ENCODE measurements at places on chromosomes 5 and 9.

DNA sequence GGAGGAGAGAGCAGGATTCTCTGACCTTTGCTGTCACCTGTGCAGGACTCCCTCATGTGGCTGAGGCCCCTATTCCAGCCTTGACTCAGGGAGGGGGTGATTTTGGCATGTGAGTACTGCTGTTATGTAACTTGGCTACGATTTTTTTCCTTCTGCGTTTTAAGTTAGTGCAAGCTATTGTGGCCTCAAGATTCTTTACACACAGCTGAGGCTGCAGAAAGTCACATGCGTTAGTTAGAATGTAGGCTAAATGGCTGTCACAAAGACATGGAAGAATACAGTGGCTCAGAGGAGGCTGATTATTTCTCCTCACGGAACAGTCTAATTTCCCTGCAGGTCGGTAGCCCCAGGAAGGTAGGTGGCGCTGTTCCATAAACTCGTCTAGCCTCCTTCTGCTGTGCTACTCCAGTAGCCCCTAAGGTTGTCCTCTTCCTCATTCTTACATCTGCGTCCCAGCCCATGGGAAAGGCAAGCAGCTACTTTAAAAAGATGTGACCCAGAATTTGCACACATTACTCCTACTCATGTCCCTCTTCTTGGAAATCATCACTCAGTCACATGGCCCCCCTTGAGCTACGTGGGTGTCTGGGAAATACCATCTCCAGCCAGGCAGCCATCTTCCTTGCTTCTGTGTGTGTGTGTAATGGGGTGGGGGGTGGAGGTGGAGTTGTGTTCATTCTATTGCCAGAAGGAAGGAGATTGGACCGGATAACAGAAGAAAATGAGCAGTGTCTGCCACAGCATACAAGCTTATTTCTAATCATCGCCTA is 486.6 kb downstream of the CCDC171 start:
- no peak for DNase-seq

DNA sequence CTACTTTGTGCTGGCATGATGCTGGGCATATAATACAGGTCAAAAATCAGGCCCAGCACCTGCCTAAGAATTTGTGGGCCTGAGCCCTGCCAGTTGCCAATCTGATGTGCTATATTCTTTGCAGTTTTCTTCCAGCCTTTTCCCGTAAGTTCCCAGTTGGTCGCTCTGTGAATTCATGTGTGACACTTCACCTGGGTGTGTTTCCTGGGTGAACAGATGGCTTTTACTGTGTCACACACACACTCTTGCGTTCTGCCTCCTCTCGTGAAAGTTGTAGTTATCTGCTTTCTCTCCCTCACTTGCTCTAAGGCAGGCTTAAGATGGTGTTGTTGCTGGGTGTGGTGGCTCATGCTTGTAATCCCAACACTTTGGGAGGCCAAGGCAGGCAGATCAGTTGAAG is 153.5 kb upstream of the DMRT1 start:
- no peak for DNase-seq

- DNase-seq = no peak
Observed at GRCh38 chr5:14204785-14205321, 61.7 kb downstream of the TRIO start.

DNA sequence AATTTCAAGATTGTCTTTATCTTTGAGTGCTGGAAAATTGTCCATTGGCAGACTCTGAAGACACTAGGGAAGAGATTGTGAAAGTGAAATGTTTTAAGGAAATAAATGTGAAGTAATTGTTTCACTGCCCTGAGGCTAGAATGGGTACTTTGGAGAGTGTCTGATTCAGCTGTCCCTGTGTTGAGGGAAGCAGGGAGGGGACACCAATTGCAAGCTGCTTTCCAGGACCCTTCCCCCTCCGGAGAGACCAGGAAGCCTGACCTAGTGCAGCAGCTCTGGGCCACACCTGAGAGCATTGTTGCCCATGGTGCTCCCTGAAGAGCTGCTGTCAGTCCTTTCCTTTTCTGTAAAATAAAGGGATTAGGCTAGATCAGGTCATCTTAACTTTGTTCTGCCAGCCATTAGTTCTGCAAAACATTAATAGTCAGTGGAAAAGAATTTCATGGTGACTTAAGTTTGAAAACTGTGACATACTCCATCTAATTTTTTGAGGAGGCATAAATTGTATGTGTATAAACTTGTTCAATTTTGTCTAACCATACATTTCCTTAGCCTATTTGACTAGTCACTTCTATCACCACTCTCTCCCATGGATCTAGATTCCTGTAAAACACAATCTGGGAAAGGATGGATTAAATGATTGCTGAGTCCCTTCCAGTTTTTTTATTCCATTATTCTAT is 18.8 kb downstream of the MAP1B start:
- no peak for DNase-seq

- DNase-seq = no peak
Observed at GRCh38 chr5:123278284-123278683, 144.9 kb downstream of the CEP120 start.

GRCh38 chr5:76393035-76393680 is 9.9 kb upstream of the IQGAP2 start:
- DNase-seq = no peak

DNA sequence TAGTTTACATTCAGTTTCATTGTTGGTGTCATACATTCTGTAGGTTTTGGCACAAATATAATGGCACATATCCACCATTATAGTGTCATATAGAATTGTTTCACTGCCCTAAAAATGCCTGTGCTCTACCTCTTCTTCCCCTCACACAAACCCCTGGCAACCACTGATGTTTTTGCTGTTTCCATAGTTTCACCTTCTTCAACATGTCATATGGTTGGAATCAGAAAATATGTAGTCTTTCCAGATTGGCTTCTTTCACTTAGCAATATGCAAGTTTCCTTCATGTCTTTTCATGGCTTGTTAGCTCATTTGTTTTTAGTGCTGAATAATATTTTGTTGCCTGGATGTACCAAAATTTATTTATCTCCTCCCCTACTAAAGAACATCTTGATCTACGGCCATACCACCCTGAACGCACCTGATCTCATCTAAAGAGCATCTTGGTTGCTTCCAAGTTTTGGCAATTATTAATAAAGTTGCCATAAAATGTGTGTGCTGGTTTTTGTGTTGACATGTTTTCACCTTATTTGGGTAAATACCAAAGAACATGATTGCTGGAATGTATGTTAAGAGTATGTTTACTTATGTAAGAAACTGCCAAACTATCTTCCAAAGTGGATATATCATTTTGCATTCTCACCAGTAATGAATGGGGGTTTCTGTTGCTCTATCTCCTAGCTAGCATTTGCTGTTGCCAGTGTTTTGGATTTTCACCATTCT is 17.0 kb upstream of the CDK20 start:
- DNase-seq = no peak

DNA sequence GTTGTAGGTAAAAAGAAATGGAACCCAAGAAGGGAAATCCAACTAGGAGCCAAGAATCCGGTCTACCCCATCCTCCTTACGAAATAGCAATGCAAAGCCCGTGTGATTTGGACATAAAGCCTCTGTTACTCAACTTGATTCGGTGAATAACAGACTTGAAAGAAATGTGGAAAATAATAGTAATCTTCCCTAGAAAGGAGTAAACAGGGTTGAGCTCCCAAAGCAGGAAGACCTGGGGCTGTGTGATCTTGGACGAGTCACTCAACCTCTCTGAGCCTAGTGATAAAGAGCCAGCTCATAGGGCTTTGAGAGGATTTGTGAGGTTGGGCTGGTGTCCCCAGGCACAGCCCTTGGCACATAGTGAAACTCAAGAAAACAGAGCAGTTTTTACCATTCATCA is 42.7 kb upstream of the IL17B start:
- DNase-seq = no peak

DNA sequence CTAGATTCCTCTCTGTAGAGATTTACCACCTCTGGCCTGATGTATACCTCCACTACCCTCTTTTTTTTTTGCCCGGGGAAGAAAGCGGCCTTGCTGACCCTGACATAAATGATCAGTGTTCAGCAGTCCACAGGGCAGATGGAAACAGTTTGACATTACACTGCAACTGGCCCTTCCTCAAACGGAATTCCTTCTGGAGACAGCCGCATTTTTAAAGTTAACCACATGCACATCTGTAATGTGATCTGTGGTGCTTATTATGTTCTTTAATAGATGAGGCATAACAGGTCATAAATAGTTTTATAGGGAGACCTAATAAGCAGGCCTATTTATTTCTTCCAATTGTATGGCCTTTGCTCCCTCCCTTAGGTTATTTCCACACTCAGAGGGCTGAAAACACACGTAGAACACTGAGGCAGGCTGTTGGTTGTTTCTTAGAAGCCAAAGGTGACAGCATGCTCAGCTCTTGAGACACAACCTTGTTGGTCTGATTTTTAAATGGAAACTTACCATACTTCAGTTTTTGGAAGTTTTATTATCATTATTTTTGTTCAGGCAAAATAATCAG is 84.0 kb upstream of the APC start:
- DNase-seq = no peak

- no peak for DNase-seq
Observed at GRCh38 chr9:38132956-38133355, 63.9 kb upstream of the SHB start.

- no peak for DNase-seq
Observed at GRCh38 chr5:126746290-126746689, 30.6 kb upstream of the LMNB1 start.

DNA sequence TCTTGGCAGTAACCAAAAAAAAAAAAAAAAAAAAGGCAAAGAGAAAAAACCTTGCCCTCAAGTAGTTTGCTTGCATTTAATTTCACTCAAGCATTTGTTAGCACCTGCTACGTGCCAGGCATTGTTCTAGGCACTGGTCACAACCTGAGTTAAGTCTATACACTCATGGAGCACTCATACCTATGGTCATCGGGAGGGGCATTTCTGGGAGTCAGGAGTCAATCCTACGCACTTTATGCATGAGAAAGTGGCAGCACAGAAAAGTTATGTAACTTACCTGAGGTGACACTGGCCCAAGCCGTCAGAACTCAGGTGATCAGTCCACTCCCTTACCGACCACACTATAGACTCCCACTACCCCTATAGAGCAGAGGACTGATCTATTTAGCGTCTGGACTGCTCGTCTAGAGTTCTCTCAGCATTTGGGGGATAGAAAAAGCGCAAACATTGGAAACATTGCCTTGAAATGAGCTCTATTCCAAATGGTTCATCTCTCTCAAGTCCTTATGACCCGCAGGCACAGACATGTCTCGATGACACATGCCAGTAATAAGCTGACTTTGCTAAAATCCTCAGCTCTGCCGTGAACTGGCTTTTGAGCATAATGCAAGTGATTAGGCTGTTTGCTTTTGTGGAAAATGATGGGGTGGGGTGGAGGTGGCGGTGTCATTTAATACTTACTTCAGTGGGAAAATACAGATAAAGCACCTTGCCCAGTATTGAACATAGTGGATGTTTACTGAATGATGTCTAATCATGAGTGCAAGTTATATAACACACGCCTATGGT is 160.2 kb downstream of the ARHGEF28 start:
- DNase-seq = no peak

DNA sequence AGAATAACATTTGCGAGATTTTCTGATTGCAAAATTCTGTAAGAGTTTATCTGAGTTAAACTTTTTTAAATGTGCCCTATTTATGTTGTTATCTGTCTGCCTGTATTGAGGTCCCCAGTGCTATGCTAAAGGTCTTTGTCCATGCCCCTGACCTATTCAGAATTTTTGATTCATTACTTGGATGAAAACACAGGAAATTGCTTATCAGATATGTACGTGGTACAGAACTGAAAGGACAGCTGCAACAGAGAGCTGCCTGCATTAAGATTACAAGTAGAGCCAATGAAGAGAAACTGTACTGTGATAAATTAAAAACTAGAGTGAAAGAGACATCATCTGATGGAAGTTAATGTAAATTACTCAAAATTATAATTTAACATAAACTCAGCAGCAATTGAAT is 408.8 kb downstream of the ADGRV1 start:
- DNase-seq = no peak

DNA sequence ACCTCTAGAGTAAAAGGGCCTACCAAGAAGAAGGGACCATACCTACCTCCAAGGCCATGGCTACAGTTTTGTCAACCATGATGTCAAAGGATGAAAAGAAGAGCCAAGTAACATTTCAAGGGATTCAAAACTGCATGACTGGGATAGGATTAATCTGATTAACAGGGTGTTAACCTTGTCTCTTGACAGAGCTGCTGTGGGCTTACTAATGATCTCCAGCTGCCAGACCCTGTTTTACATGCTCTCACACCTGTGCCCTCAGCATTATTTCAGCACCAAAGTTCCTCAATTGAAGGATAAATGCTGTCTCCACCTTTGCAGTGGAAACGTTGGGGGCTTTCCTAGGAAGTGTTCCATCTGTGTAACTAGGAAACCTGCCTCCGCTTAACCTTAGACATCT is 78.3 kb downstream of the DMAC1 start:
- DNase-seq = no peak

GRCh38 chr9:120935383-120935857 is 8.8 kb upstream of the TRAF1 start:
- no peak for DNase-seq

DNA sequence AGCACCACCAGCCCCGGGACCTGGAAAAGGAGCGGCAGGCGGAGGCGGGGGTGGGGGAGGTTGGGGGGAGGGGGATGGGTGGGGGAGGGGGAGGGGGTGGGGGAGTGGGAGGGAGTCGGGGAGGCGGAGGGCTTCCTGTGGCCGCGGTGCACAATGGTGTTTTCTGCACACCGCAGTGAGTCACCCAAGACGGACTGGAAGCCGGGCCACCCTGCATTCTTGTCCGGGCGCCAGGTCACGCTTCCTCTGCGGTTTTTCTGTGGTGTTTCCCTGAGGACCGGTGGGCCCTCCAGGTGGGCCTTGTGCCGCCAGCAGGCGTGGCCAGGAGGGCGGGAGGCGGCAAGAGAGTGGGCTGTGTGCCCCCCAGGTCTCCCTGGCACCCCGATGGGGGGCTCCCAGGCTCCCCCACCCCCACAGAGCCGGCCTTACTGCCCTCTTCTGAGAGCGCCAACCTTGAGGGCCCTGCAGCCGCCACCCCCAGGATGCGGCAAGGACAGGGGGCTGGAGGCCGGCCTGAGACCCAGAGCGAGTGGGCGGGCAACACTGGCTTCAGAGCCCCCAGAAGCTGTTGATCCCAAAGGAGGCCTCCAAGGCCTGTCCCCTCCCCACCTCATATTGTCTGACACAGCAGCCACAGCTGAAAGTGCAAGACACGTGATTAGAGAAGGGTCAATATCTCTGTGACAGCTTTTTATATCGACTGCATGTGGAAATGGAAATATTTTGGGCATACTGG is 11.1 kb downstream of the EXD3 start:
- DNase-seq = peak; percentile 24

- DNase-seq = no peak
Observed at GRCh38 chr5:17180864-17181723, 36.3 kb upstream of the BASP1 start.

- DNase-seq = no peak
Observed at GRCh38 chr5:178072749-178073148, 40.6 kb upstream of the N4BP3 start.

DNA sequence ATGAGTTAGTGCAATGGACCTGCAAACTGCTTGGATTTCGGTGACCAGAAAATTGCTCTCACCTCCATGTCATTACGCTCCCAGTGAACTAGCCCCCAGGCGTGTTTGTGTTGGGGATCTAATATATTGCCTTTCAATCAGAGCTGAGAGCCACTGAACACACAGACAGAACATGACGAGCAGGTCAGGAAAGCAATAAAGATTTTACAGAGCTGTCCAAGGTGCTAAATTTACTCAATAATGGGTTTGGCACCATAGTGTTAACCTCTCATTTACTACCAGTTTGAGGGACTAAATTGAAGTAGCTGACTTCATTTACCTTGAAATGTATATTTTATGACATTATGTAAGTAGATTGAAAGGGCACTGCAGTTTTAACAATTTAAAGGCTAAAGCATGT is 383.0 kb downstream of the EBF1 start:
- no peak for DNase-seq

- DNase-seq = no peak
Observed at GRCh38 chr9:4558371-4558998, 68.2 kb downstream of the SLC1A1 start.
